Stimulated activated CD8-positive, alpha-beta memory T cell treated with anti-CD3 and anti-CD28 coated beads, Interleukin-7, amount 100 ng/mL, for 1 hour (primary cell): ENCODE measurements at places on chromosomes 12 and 14.

DNA sequence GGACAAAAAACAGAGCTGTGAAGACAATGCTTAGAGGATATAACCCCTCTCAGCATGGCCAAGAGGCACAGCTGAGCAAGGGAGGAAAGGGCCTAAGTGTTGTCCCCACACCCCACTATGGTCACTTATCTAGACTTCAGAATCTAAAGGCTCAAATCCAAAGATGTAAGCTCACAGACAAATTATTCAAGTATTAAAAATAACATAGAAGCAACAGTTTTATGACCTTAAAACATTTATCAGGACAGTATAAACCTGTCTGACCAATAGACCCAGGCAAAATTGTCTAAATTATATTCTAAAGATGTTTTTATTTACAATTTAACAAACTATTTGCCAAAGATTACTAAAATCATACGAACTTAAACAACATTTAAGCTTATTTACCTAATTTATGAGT lies 28.1 kb upstream of the PRICKLE1 start:
- no peak for DNase-seq

- no peak for DNase-seq
Measured at GRCh38 chr14:32134448-32135097, 57.5 kb downstream of the ARHGAP5 start.

- DNase-seq = no peak
Measured at GRCh38 chr14:101879529-101880336, 84.6 kb upstream of the DYNC1H1 start.

- DNase-seq = no peak
Measured at GRCh38 chr14:79016828-79017505, 846.8 kb downstream of the NRXN3 start.

- no peak for DNase-seq
Measured at GRCh38 chr12:102379346-102380162, 100.8 kb downstream of the IGF1 start.

DNA sequence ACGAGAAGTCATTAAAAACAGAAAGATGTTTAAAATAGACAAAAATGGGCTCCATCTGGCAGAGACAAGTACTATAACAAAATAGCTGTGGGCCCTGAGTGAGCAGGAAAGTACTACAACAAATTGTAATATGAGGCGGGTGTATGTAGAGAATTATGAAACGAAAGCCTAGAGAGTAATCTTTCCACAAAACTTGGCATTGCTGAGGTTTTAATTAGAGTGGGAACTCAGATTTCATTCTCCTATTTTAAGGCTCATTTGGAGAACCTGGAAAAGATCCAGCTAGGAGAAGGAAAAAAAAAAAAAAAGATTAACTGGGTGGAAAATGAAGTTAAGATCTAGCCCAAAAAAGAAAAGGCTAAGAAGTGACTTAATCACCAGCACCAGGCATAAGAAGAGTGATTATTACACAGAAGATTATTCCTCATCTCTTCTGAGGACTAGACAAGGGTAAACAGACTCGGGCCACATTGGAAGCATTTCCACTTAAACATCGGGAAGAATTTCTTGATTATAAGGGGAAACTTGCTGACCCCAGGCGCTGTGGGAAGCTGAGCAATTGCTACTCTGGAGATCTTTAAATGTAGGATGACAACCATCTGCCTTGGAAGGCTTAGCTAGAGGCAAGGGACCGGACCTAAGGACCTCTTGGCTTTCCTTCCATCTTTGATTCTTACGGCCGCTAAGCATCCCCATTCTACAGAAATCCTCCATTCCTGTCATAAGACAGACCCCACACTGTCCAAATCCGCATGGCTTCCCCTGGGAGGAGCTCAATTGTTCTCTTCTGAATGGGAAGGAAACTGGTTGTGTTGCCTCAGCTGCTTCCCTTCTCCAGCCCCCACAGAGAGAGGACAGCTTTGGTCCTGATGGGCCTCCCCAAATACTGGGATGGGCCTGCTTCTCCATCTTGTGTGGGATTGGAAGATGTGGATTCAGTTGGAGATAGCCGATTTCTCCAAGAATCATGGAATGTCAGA lies 40.6 kb downstream of the IGF1 start:
- DNase-seq = no peak

- no peak for DNase-seq
Measured at GRCh38 chr12:58450868-58451482, 469.3 kb downstream of the LRIG3 start.
